ENCODE measurements at places on chromosomes 6 and 20. TPM values are rescaled to one million over a fixed set of nuclear protein-coding genes. Genes with fewer than 3 reads are reported as not detected.

Gene HSPA1L
- 0.63 TPM for polyA plus RNA-seq

Gene CCN6
- polyA plus RNA-seq = not detected

Gene PRICKLE4
- polyA plus RNA-seq = not detected

Gene SAMD5
- not detected for polyA plus RNA-seq

Gene TREML4
- not detected for polyA plus RNA-seq

All from naive B cell (primary cell).